ENCODE measurements at places on chromosomes 7 and 10. TPM values are rescaled to one million over a fixed set of nuclear protein-coding genes. Genes with fewer than 3 reads are reported as not detected.

Gene CYP3A4
- polyA plus RNA-seq: 0.16 TPM

Gene SDK1
- polyA plus RNA-seq: 1.5 TPM

Gene CRPPA
- 2.3 TPM for polyA plus RNA-seq

Gene SPAM1
- polyA plus RNA-seq: not detected

Gene FAM13C
- 3.4 TPM for polyA plus RNA-seq

Gene NPTX2
- 3.8 TPM for polyA plus RNA-seq

All from right cardiac atrium (tissue), 5 donors.